GM19239 (cell line): ENCODE measurements at places on chromosomes 12 and 14.

GRCh38 chr12:34303091-34303870, 281.0 kb downstream of the ALG10 start:
- no peak for DNase-seq

- no peak for DNase-seq
Observed at GRCh38 chr12:4962539-4963486, 53.1 kb downstream of the KCNA1 start.

GRCh38 chr12:43964033-43964432, 128.2 kb downstream of the TMEM117 start:
- DNase-seq = no peak

DNA sequence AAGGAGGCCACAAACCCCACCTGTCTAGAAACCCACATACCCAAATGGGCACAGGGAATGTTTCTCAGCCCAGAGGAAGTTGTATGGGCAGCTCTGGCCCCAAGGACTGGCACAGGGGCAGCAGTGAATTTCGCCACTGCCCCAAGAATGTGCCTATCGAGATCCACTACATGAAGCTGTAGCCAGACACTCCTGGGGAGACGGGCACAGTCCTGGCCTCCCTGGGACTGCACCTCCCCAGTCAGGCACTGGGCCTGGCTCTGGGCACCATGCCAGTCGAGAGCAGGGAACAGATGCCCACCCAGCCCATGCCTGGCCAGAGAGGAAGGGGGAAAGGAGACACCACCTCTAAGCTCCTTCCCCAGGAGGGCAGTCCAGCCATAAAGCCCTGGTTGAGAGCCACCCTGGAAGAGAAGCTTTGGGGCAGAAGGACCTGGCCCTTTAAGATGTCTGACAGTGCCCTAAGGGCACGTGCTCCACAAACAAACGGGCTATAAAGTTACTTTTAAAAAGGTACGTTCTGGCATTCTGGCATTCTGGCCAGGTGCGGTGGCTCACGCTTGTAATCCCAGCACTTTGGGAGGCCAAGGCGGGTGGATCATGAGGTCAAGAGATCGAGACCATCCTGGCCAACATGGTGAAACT, 8.4 kb downstream of the ADCY6 start:
- DNase-seq = no peak

GRCh38 chr12:58364389-58365086, 423.2 kb downstream of the ATP23 start:
- no peak for DNase-seq

DNA sequence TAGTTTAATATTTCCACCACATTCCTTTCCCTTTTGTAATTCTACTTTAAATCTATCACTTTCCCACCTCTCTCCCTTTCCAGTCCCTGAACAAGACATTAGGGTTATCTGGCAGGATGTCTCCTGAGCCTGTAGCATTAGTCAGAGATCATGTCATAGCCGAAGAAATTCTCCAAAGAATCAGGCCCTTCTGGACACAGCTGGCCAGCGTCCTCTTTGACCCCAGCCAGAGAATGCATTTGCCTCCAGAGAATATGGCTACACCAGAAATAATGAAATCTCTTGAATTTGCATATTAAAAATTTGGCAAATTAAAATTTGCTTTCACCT, 56.7 kb downstream of the NTF3 start:
- DNase-seq = no peak

GRCh38 chr12:98699586-98699985, 54.5 kb downstream of the APAF1 start:
- no peak for DNase-seq

GRCh38 chr12:104495786-104496185, 39.0 kb downstream of the CHST11 start:
- no peak for DNase-seq

DNA sequence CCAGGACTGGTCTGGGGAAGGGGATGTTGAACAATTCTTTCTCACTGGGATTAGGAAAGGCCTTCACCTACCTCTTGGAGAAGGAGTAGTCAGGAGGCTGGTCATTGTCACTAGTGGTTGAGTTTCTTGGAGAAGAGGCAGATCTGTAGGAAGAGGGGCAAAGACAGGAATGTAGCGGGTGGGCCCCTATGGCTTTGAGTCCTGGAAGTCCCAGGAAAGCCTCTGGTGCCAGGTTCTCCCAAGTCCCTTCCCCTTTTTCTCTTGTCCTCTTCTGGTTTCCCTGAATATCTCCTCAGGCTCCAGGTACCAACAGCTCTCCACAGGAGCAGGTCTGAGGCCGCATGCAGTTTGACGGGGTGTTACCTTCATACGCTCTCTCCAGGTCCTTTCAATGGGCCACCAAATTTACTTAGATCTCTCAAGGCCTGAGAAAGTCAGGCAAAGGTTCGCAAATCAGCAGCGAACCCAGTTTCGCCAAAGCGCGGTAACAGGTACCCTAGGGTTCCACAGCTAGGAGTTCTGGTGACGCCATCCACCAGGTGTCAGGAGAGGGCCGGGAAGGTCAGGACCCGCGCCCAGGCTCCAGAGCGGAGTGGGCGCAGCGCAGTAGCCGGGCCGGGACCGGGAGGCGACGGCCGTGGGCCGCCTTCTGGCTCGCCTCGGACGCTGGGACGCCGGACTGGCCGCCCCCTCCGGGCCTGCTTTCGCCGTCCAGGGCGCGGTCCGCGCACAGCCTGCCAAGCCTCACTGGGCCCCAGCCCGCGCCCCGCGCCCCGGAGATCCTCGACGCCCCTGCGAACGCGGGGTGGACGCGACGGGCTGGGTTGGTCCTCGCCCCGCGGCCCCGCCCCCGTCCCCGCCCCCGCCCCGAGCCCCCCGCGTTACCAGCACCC, 795 bp downstream of the SMAGP start:
- DNase-seq = no peak

DNA sequence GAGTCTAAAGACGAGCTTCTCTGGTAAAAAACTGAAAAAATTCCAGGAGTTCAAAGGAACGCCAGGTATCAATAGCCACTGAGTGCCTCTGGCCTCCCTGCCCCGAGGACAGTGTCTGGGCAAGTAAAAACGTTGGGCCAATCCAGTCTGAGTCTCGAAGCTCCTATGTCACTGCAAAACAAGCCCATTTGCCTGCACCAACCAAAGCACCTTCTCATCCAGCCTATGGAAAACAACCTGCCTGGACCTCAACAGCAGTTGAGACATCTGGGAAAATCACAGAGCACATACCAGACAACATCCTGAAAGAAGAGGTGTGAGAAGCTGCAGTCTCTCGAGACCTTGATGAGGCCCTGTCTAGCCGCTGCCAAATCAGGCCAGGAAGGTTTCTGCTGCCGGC, 56.6 kb downstream of the RNF34 start:
- DNase-seq = no peak

DNA sequence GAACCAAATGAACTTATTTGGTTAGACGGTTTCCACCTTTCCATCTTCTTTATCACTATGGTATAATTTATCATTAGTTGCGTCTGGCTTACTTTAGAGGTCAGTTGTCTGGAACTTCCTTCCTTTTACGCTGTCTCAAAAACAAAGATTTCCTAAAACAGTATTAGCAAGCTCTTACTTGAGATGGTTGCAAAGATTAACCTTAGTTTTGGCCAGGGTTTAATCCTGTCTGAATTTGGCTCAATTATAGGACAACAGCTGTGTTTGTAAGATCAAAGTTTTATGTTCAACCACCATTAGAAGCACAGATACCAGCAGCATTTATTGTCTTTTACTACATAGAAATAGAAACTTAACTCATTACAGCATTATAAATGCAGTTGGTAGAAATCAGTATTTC, 7.9 kb upstream of the WASHC3 start:
- no peak for DNase-seq

GRCh38 chr14:102667703-102668102, 75.3 kb downstream of the RCOR1 start:
- DNase-seq = no peak

GRCh38 chr12:82174936-82175335, 183.3 kb downstream of the CCDC59 start:
- DNase-seq = no peak

DNA sequence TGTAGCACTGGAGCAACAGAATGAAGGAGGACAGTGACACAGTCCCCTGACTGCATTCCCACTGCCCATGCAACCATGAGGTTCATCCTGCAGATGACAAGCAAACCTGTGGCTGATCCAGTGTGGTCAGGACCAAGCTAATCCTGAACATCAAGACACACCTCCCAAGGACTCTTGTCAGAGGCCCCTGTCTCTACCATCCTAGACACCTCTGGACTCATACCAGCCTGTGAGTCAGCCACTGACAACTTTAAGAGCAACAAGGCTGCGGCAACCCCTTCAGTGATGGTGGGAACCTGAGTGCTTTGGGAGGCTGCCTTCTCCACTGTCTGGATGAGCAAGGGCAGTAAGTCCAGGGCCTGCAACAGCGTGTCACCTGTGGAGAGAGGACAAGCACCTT, 24.6 kb downstream of the GCN1 start:
- DNase-seq = no peak

- no peak for DNase-seq
Observed at GRCh38 chr14:103007555-103007954, 49.8 kb downstream of the CDC42BPB start.

- no peak for DNase-seq
Observed at GRCh38 chr14:61271552-61271951, 9.6 kb downstream of the TMEM30B start.

GRCh38 chr12:52615208-52615868, 3.0 kb downstream of the KRT73 start:
- no peak for DNase-seq

- DNase-seq = no peak
Observed at GRCh38 chr12:9933958-9934357, 1.8 kb upstream of the CLEC2A start.

DNA sequence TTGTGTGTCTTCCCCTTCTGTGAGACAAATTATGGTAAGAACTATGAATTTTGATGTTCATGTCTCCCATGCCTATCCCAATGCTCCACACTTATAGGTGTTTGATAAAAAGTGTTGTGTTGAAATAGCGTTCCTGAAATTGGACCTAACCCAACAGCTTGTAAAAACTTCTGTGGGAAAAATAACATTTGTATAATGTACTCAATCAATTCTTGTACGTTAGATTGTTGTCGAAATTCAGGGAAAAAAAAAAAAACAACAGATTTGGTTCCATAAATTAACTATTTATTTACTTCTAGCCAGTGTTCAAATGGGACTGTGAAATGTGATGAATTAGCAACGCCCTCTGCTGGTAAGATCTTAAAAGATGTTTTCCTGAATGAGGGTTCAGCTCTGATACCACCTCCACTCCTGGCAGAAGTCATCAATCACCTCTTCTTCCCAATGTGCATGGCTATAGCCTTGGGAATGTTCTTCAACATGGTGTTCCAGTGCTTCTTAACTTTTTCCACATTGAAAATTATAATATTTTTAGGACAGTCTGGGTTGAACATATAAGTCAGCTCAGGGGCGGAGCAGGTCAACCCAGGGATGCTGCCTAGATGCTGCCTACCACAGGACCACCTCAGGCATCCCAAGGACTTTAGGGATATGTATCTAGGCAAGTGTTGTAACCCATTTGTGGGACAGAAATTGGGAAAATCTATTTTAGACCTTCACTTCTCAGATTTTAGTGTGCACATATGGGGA, 170.6 kb downstream of the OTOGL start:
- DNase-seq = no peak

DNA sequence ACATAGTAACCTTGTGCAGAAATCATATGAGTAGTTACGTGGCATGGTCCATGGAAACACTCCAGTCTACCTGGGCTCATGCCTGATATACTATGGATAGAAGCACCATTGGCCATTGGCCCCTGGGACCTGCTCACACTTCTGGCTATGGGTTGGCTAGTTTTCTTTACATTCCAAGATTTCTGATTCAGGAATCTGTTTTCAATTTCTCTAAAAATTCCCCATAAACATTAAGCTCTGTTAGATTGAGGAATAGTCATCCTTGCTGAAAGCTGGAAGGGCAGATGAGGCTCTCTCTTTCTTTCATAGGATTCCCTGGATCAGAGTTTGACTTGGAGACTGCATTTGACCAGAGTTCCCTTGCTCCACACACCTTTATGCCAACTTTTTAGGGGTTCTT, 37.3 kb upstream of the RAP1B start:
- DNase-seq = no peak

GRCh38 chr14:56055511-56055910, 62.7 kb upstream of the PELI2 start:
- no peak for DNase-seq

DNA sequence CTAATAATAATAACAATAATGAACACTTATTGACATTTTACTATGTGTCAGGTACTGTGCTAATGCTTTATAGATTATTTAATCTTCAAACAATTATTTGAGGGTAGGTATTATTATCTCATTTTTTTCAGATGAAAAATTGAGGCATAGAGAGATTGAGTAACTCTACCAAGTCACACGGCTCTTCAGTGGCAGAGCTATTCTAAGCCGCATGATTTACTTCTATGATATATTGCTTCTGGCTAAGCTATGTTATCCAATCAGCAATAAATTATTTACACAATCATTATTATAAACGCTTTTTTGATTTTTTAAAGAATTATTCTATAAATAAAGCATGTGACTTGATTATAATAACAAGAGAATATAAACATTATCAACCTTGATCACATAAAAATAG, 80.0 kb downstream of the TMEM30B start:
- DNase-seq = no peak

DNA sequence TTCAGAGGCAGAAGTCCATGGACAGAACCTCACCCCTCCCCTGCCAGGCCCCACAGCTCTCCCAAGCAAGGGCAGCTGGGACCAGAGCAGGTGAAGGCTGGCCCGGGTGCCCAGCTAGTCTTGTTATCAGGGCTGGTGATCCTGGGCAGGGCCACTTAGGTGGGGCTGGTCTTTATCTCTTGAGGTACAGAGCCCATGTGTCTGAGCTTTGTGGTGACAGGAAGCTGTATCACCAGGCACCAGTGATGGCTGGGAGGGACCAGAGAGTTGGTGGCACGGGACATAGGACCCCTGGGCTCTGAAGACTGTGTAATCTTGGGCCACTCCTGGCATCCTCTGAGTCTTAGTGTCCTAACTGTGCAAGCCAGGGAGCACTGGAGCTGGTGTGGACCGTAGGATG, 12.8 kb upstream of the HPD start:
- DNase-seq = no peak

DNA sequence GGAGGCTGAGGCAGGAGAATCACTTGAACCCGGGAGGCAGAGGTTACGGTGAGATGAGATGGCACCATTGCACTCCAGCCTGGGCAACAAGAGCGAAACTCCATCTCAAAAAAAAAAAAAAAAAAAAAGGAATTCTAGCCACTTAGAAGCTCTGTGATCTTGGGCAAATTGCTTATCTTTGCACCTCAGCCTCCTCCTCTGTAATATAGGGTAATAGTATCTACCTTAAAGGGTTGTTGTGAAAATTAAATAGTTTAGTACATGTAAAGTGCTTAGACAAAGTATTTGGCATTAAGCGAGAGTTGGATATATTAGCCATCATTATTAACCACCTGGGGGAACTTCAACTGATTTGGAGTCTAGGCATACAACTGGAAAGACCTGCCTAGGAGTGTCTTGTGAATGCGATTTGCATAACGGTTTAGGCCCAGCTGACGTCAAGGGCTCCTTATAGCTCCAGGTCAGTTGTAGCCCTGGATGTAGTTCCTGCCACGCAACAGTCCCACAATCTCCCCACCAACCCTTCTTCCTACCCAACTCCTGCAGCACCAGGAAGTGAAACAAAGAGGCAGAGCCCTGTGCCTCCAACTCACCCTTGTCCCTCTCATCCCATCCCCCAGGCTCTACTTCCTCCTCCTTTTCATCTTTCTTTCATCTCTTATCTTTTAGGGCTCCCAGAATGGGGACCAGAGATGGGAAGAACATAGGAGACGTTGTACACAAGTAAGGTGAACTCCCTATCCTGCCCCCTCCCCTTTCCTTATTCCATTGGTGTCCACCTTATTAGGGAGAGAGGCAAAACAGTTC, 2.1 kb upstream of the IL23A start:
- no peak for DNase-seq
